ENCODE measurements at places on chromosomes 7 and 10.

GRCh38 chr7:77757589-77757988 is 40.6 kb downstream of the TMEM60 start:
- DNase-seq: no peak

DNA sequence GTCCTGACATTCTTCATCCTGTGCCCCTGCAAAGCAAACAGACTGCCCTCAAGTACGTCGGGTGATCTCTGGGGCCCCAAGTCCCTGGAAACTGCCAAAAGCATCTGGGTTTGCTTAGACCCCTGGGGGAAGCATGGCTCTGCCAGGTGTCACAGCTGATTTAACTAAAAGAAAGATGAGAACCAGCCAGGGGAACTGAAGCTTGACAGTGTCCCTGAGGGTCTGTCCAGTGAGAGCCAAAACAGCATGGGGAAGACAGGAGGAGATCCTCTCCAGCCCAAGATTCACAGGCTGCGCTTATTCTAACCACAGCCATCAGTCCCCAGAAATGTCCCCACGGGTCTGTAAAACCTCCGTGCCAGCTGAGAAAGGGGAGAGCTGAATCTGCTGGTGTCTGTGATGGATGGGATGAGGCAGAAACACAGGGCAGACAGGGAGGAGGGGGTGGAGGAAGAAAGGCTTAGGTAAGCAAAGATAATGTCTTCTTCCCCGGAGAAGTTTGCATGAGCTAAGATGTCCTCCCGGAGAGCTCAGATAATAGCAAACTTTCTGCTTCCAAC is 21.3 kb downstream of the CCDC3 start:
- DNase-seq: no peak

- peak; percentile 24 for DNase-seq
Observed at GRCh38 chr7:24573554-24574338, 494 bp downstream of the PALS2 start.

GRCh38 chr7:15584575-15584974 is 22.8 kb upstream of the AGMO start:
- no peak for DNase-seq

- no peak for DNase-seq
Observed at GRCh38 chr10:72075376-72076115, 12.8 kb downstream of the SPOCK2 start.

- no peak for DNase-seq
Observed at GRCh38 chr7:17020250-17020649, 138.5 kb upstream of the AGR3 start.

DNA sequence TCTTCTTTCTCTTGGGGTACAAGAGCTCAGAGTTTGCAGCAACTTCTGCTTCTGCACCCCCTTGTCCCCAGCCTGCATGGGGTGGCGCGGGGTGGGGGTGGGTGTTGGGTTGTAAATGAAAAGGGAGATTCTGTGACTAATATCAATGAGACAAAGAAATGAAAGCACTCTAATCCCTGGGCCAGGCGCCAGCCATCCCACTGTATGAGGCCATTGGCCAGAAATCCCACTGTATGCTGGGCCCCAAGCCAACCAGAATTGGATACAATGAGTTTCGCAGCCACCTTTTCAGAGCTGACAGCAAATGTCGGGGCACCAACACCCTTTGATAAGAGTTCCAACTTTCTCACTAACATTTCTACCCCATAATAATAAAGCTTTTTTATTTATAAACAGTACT is 10.9 kb upstream of the PTN start:
- no peak for DNase-seq

DNA sequence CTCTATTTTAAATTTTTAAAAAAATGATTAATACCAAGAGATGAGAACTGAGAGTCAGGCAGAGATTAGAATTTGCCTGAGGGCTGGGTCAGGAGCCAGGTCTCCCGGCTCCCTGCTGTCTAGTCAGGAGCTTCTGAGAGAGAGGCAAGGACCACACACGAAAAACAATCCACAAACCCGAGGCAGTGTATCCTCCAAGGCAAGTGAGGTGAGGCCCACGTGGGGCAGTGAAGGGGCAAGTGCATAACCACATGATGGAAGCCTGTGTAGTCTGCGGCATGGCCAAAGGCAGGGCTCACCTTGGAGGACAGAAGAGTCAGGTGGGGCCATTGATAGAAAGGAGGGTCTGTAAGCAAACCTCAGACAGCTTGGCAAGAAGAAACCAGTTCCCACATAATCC is 541.2 kb upstream of the FOXK1 start:
- DNase-seq: no peak

Measured in GOT3 (cell line).